Frontal cortex (tissue), 4 donors: ENCODE measurements at places on chromosomes 4 and X.

GRCh38 chrX:9376111-9376510, 88.7 kb upstream of the TBL1X start:
- no peak for DNase-seq

DNA sequence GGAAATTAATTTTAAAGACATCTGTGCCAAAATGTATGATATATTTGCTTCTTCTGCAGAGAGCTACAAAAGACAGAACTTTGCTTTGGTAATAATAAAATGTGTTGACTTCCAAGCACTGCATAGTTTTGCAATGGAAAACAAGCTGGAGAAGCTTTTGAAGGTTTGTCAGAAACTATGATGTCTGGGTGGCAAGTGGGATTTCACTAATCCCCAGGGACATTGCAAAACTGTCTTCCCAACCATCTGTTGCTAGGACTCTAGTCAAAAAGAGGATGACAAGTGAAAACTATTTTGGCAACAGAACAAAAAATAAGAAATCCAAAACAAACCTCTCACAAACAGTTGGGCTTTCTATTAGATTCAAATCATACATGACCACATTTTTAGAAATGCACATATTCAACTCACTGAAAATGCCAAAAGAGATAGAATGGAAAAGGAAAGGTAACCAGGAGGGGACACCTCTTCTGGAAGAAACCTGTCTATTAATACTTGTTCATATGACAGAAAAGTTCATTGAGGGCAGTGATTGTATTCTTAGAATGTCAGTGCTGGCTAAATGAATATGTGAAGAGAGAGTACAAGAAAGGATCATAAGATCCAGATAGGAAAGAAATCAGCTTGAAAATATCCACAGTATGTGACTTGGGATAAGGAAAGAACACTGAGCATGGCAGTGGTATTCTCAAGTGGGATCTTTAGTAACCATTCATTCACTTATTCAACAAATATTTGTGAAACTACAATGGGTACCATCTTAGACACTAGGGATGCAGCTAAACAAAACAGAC, 228.0 kb downstream of the RASL11B start:
- DNase-seq = no peak

GRCh38 chrX:149831473-149831872, 49.5 kb upstream of the MAGEA8 start:
- no peak for DNase-seq

DNA sequence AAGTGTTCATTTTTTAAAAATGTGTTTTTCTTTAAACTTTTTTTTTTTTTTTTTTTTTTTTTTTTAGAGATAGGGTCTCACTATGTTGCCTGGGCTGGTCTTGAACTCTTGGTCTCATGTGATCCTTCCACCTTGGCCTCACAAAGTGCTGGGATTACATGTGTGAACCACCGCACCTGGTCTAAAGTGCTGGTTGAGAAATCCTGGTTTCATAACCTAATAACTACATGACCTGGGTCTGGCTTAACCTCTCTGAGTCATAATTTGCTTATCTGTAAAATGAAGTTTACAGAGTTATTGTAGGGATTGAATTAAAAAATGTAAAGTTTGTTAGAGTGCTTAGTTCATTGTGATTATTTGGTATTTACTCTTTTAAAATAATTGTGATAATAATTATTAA, 5.2 kb downstream of the HSD17B13 start:
- DNase-seq = no peak

DNA sequence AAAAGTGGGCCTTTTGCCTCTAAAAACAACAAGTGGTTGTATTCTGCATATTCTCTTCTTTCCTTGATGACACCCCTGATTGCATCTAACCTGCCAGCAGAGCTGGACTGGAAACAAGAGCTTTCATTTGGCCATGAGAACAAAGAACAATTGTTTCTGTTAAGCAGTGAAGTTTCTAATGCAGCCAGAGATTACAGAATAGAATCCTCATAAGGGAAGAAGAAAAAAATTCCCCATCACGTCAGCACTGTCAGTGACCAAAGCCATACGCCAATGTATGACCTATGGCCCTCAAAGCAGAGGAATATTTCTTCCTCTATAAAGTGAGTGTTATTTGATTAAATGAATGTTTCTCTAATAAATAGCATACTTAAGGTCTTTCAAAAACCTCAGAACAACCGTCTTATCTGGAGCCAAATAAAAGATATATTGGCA, 529.1 kb upstream of the INTU start:
- DNase-seq = no peak

GRCh38 chr4:186307497-186307896, 41.5 kb downstream of the F11 start:
- no peak for DNase-seq

GRCh38 chrX:150337536-150337935, 25.6 kb upstream of the MAMLD1 start:
- DNase-seq = no peak

DNA sequence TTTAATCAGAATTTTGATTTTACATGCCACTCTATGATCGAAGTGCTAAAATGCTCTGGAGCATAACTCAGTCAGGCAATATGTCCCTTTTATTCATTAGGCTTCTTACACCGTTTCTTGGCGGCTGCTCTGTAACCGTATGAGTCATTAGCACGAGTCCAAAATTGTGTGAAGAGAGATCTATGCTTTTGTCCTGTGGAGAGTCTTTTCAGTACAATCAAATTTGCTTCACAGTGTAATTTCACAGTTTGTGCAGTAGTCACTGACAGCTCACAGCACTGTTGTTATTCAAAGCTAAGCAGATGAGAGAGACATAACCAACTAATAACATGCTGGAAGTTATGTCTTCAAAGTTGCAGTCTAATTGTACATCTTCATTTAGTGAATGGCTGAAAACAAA, 167.8 kb downstream of the PCDH10 start:
- DNase-seq = peak; percentile 1

DNA sequence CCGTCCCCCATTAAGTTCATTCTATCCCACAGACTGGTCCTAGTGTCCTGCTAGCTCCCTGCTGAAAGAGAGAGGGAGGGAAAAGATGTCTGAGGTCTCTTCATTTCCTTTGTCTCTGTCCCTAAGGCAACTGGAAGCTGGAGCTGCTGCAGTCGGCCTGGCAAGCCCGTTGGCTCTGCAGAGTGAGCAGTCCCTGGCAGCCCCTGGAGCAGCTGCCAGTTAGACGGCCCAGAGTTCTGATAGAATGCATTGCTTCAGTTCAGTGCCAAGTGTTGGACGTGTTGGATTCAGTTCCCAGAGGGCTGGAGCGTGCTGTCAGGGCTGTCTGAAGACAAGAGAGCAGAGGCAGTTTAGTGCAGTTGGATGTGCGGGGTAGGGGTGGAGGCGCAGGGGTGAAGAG, 975 bp downstream of the KCNE5 start:
- no peak for DNase-seq

- DNase-seq = no peak
These were observed 128.0 kb upstream of the NKX1-1 start for GRCh38 chr4:1534095-1534872.

- DNase-seq = no peak
These were observed 29.9 kb upstream of the PJA1 start for GRCh38 chrX:69195192-69195591.

GRCh38 chrX:112355931-112356330, 273.4 kb upstream of the TRPC5 start:
- no peak for DNase-seq

DNA sequence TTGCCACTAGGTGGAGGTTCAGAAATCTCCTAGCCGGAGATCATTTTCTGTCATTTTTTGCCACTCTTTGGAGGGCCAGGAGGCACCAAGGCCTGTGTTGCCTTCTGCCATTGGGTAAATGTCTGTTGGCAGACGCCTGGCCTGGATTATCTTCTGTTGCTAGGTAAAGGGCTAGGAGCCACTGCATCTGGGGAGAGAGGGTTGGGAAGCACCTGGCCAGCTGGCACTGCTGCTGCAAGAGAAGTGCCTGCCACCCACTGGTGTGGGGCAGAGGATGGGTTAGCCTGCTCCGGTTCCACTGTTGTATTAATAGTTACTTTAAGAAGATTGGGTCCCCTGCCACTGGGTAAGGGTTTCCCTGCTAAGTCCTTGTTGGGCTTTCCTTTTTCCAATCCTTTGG, 58.1 kb downstream of the AWAT2 start:
- DNase-seq = no peak

DNA sequence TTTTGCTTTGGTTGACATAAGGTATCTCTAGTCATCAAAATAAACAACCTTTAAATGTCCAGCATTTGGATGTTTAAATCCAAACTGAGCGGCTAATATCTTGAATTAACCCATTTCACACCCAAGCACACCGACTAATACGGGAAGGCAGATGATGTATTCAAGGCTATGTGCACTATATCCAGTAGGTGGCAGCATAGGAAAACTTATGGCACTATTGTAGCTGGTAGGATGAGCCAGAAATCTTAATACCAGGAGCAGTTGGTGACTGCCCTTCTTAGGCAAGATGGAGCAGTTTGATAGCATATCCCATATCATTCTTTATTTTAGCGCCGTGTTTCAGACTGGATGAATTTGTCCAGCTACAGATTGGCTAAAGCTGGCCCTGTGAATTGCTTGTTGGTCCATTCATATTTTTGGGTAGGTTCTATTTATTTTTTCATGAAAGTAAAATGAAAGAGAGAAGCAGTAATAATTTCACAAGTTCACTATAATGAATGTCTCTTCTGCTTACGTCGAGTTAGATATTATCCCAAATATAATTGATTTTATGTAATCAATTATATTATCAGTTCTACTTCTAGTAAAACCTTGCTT, 24.4 kb downstream of the UCHL1 start:
- DNase-seq = peak; percentile 65

DNA sequence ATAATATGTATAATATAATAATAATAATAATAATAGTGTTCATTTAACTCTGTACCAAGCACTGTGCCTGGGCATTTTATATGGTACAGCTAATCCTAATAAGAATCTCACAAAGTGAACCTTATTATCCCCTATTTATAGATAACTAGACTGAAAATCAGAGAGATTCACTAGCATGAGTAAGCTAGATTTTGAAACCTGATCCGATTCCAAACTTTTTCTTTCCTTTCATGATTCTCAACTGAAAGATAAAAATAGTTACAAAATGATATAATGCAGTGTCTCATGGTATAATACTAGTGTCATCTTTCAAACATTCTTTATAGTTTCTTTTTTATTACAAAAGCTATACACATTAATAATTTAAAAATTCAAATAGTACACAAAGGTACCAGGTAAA, 55.9 kb upstream of the RNF128 start:
- no peak for DNase-seq

- no peak for DNase-seq
These were observed 595.4 kb upstream of the AGA start for GRCh38 chr4:178037459-178038214.

- no peak for DNase-seq
These were observed 483.6 kb downstream of the SH2D1A start for GRCh38 chrX:124829930-124830329.

DNA sequence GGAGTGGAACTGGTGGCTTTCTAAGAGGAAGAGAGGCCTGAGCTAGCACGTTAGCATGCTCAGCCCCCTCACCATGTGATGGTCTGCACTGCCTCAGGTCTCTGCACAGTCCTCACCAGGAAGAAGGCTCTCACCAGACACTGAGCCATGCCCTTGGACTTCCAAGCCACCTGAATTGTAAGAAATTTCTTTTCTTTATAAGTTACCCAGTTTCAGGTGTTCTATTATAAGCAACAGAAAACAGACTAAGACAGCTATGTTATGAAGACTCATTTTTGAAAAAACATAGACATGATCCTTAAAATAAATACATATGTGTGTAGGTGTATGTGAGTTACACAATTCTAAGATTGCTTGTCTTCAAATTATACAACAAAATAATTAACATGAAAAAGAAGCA, 74.7 kb downstream of the CEP44 start:
- DNase-seq = no peak

- no peak for DNase-seq
These were observed 5.5 kb downstream of the PNPLA4 start for GRCh38 chrX:7921750-7922149.

GRCh38 chr4:107283587-107284559, 247.8 kb upstream of the DKK2 start:
- DNase-seq = no peak

DNA sequence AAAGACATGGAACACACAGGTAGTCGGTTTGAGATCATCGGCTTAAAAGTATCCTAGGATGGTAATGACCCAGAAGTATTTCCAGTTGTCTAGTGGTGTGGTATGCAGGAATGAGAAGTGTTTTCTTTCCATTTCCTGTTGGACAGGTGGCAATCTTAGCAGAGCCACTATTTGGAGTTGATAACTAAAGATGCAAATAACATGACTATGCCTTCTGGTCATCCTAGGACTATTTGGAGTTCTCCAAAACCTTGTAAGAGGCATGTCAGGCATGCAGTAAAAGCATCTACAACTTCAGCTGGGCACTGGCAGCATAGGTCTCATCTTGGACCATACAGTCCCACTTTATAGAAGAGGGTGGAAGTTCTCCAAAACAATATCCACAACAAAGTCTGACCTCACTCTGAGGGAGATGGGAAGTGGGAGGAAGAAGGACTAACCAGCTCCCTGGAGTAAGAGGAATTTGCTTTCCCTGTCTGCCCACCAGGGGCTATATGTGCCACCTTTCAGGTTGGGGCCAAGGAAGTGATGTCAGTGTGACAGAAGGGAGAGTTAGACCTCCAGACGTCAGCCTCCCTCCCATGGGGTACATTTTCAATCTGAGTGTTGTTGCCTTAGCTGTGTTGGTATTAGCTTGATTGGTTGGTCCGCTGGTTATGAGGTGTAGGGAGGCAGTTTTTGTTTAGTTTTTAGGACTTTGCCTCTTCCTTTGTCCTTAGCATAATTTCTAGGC, 101.2 kb upstream of the MYOZ2 start:
- no peak for DNase-seq

- DNase-seq = no peak
These were observed 78.9 kb downstream of the RRAGB start for GRCh38 chrX:55796496-55796895.

- no peak for DNase-seq
These were observed 52.5 kb upstream of the INTU start for GRCh38 chr4:127580300-127580699.

DNA sequence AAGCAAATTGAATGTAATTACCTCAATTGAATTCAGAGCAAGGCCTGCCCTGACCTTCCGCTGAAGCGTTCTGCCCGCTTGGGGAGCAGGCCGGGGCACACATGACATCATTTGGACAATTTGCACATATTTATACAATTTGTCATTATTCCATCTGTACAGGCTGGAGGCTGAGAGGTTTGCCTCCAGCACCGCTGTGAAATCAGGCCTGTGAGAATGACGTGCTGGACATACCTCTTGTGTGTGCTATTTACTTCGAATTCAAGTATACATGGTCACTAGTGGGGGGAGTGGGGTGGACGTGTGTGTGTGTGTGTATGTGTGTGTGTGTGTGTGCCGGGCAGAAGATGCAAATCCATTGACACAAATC, 285.6 kb downstream of the SHOX start:
- DNase-seq = no peak

- no peak for DNase-seq
These were observed 74.6 kb downstream of the RAPGEF2 start for GRCh38 chr4:159177265-159178150.
